ENCODE measurements at places on chromosomes 7 and 10.

DNA sequence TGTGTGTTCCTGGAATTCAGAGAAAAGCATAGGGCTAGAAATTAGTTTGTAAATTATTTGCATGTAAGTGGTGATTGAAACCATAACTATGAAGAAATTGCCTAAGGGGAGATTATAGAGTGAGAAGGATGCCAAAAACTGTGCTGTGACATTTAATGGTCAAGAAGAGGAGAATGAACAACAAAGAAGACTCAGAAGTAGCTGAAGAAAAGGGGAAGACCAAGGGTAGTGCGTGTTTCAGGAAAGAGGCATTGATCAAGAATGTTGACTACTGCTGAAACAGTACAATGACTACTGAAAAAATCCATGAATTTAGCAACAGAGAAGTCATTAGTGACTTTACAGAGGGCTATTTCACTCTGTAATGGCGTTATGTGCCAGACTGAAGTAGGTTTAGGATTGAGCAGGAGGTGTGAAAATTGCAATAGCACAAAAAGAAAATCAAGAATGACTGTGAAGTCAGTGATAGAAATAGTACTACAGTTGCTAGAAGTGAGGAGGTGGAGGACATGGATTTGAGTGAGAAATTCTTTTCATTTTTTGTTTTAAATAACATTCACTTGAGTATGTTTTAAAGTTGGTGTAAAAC is 28.9 kb upstream of the SAMD9L start:
- no peak for DNase-seq

- DNase-seq: no peak
These were observed 926 bp upstream of the DENND11 start for GRCh38 chr7:141702892-141703291.

DNA sequence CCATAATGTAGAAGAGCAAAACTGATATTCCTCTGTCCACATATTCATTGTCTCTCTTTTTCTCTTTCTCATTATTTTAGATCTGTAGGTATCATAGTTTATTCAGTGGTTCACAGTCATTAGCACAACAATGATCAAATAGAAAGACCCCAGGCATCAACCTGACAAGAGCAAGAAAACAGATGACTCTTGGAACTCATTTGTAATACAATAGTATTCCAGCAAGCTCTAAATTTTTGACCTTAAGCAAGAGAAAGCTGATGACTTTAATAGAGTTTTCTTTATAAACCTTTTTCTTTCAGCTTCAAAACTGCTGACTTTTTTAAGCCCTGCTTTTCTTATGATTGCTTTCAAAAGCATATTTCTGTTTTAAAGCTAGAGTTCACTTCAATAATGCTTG is 507.5 kb upstream of the SORCS1 start:
- DNase-seq: no peak

DNA sequence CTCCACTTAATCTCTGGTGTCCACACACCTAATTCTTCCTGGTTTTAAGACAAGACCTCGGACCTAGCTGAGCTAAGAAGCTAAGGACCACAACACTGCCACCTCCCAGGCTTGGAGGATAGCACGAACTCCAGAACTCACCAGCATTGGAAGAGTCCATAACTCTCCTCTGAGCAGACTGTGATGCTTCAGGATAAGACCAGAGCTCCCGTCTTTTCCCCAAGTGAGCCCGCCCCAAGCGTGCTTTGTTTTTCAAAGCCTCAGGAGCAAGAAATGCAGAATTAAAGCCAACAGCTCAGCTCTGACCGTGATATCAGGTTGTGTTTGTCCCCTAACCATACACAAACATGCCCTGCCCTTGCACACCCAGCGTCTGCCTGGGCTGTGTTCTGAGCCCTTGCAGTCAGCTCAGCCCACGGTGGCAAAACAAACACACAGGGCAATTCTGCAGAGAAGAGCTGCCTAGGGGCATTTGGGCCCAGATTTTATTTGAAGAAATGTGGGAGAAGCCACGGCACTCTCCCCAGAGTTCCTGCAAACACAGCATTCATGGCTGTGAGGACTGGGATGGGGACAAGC is 145.4 kb downstream of the WDR11 start:
- no peak for DNase-seq

DNA sequence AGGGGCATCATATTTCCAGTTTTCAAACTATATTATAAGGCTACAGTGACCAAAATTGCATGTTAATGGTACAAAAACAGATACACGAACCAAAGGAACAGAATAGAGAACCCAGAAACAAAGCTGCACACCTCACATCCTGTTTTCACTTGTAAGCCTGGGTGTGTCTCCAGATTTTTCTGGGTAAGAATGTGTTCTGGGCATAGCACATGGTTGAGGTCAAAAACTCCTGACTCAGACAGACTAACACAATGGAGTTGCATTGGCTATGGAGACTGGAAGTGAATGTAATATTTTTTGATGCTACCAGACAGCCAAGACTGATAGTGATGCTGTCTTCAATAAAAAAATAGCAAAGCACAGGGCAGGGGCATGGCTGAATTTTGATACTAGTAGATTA is 1175.2 kb downstream of the NXPH1 start:
- DNase-seq: no peak

DNA sequence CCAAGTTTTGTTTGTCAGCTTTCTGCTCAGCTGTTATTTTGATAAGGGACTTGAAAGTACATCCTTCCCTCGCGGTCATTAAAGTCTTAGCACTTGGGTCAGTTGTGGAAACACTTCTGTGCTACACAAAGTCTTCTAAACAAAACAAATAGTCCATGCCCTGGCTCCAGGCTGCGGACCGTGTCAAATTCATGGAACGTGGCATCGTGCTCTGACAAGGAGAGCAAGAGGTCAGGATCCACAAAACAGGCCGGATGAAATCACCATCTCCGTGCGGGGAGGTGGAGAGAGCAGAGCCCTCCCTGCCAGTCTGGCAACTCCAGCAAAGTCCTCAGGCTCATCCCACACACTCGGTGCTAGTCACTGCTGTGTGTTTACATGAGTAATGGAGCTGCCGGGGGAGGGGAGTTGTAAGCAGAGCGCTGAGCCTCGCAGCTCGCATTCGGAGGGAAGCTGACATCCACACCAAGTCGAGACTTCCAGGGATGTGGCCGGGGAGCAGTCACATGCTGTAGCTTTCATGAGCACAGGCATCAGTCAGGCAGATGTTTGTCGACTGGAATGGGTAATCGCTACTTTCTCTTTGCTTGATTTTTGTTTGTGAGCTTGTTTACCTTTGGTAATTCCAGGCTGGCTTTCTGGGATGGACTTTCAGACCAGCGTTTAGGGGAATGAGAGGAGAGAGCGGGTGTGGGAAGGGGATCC is 147.6 kb downstream of the ARID5B start:
- DNase-seq: no peak

GRCh38 chr10:29622382-29622922 is 12.3 kb downstream of the SVIL start:
- DNase-seq: no peak

GRCh38 chr10:123038782-123039631 is 30.2 kb downstream of the ACADSB start:
- no peak for DNase-seq

GRCh38 chr7:44587843-44588711 is 6.0 kb upstream of the TMED4 start:
- DNase-seq: no peak

DNA sequence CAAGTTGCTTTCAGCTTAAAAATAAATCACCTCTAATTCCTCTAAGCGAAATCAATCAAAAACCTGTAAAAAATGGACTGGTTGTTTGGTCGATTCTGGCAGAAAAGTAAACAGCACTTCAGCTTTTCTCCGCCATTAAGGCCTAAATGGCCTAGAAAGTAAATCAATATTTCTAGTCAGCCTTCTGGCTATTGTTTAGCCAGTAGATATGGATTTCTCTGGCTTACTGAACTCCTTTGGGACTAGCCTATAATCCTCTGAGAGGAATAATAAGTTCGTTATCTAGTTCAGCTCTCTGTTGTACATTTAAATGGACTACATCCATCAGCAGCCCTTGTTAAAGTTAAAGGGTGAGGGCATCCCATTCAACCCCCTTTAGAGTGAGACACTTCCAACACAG is 400.1 kb upstream of the ETV1 start:
- DNase-seq: peak; percentile 99

- no peak for DNase-seq
These were observed 137.0 kb downstream of the STRA8 start for GRCh38 chr7:135370656-135371055.

DNA sequence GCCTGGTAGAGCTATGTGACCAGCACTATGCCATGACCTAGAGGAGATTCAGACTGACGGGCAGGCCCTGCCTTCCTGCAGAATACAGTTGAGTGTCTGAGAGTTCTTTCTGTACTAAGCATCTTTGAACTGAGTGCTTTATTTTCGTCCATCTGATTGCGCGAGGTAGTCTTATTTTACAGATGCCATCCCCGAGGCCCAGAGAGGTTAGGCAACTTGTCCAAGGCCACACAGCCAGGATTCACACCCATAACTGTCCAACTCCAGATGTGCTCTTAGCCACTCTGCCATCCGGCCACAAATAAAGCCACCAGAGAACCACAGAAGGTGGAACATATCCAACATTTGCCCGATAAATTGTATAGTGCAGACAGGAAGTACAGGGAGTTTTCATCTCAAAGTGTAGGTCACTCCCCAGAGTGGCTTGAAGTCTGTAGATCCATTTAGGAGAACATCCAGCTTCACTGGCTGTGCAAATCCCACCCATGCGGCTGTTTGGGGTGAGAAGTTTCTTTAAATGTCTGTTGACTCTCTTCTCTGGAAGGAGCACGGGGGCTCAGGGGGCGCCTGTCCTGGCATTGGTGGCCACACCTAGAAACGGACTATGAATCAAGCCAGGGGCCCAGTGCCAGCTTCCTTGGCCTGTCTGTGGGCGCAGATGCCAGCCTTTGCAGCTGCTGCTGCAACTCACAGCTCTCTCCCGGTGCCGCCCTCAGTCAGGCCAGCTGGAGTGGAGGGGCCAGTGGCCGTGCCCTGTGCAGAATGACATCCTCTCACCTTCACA is 11.1 kb downstream of the CHST3 start:
- DNase-seq: no peak

GRCh38 chr7:30912986-30913811 is 1.5 kb downstream of the AQP1 start:
- no peak for DNase-seq

DNA sequence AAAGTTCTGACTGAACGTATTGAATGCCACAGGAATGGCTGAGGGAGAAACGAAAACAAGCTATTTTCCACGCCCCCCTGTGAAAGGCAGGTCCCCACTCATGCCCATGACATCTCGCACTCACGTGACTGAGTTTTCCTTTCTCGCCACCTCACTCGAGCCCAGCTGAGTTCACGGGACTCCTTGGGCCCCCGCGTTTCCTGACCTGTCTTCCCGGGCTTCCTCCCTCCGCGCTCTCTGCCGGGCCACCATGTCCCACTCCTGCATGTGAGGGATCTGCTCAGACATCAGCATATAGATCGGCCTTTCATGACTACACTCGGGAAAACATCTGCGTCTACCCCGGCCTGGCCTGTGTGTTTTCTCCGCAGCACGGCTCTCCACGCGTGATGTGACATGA is 226.0 kb upstream of the ADARB2 start:
- no peak for DNase-seq

- no peak for DNase-seq
These were observed 112.2 kb downstream of the LARP4B start for GRCh38 chr10:819326-819725.

DNA sequence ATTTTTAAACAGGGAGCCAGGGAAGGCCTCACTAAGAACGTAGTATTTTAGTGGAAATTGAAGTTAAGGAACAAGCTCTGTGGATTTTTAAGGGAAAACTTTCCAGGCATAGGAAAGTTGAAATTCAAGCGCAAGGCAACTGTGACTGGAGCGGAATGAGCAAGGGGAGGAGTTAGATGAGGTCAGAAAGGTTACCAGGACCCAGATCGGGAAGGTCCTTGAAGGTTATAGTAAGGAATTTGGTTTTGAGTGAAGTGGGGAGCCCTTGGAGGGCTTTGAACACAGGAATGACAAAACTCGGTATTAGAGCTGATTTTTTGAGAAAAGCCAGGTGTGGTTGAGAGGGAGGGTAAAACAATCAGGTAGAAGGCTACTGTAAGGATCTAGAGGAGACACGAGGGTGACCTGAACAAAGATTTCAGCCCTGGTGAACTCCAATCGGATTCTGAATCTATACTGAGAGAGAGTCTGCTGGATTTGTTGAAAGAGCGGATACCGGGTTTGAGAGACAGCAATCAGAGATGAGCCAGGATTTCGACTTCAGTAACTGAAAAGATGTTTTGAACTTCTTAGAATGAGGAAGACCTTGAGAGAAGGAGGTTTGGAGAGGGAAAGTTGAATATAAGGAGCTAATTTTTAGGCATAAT is 1013.9 kb downstream of the NRG3 start:
- no peak for DNase-seq

- DNase-seq: no peak
These were observed 54.4 kb downstream of the KLHDC10 start for GRCh38 chr7:130124711-130125110.

DNA sequence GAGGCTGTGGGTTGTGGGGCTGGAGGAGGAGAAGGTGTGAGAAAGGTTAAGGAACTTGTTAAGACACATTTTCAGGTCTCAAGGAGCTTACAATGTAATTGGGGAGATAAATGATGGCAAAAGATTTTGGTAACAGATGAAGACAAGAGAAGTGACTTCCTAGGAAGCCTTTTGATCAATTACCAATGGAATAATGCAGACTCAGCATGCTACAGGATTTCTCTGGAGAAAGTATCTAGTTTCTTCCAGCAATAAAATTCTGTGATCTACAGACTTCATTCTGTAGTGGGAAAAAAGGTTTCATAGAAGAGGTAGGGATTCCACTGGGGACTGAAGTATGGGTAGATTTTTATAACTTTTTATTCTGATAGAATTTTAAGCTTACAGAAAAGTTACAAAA is 184.2 kb upstream of the RHOBTB1 start:
- no peak for DNase-seq

DNA sequence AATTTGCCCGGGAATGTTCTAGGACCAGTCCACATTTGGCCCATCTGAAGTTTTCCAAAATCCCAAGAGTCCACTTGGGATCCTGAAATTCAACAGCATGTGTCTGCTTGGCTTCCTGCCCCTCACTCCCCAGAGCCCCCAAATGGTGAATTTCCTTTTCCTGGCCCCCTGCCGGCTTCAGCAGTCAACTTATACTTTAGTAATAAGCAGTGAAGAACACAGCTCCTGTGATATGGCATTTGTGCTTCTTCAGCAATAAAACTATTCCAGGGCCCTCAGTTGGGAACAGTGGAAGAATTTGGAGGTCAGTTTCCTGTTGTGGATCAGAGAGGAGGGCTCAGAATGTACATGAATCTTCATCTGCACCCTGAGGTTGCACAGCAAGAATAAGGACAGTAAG is 51.1 kb downstream of the PRF1 start:
- DNase-seq: no peak

- no peak for DNase-seq
These were observed at the start of gene GTF2I for GRCh38 chr7:74657692-74658177. Gene GTF2I (plus strand): TSS chr7:74657718. CDS start chr7:74689129, 31,411 bp downstream.

- no peak for DNase-seq
These were observed 92.7 kb downstream of the RSU1 start for GRCh38 chr10:16724509-16724908.
